ENCODE measurements at places on chromosomes 6 and 20.

- DNase-seq = no peak
These were observed 191.3 kb downstream of the OR2B2 start for GRCh38 chr6:27720607-27721580.

GRCh38 chr6:16873698-16874097 lies 112.4 kb upstream of the ATXN1 start:
- DNase-seq = no peak

- no peak for DNase-seq
These were observed 36.2 kb downstream of the JAG1 start for GRCh38 chr20:10637563-10637962.

GRCh38 chr6:147782302-147782701 lies 273.8 kb downstream of the SAMD5 start:
- DNase-seq = no peak

DNA sequence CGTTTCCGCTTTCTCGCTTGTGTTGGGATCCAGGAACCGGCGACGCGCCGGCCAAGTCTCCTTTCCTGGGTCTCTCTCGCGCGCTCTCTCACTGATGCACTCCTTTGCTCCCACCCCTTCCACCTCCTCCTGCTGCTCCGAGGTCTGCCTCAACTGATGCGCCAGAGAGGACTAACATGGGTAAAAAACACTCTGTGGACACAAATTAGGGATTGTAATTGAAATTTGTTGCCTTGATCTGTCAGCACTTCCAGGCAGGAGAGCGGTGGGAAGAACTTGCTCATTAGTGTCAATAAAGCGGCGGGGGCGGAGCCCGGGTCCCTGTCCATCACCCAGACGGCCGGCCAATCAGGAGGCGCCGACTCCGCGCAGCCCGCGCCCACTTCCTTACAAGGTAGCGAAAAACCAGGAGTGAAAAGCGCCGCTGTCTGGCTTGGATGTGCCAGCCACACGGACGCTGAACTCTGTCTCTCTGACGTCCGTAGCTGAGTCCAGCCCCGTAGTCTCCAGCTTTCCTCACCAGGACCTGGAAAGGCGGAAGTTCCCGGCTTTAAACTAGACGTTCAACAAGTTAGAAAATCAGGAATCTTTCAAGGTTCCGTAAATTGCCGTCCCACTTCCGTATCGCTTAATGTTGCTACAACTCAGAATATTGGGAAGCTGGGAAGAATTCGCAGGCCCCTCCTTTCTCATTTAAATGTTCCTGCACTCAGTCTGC lies at the start of gene TBX18:
TBX18 (minus strand) TSS at position 267 of the 718 bp plus-strand sequence. CDS start 417 bp downstream, outside the sequence.
- DNase-seq = peak; percentile 15

GRCh38 chr20:51446656-51447055 lies 95.9 kb downstream of the NFATC2 start:
- DNase-seq = no peak

DNA sequence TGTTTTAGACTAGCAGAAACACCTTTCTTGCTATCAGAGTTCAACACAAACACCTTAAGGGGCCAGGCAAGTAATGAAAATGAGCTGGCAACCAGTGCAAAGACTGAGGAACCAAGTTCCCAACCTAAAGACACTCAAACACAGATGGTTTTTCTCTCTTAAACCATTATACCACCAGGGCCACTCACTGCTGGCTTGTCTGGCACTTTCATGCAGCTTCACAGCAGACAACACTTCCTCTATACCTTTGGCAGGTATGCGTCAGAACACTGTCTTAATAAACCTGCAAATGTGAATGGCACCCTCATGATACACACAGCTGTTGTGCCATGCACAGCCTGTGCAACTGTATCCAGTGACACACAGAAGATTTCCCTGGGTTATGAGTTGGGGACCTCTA lies 41.6 kb downstream of the NFATC2 start:
- DNase-seq = no peak

DNA sequence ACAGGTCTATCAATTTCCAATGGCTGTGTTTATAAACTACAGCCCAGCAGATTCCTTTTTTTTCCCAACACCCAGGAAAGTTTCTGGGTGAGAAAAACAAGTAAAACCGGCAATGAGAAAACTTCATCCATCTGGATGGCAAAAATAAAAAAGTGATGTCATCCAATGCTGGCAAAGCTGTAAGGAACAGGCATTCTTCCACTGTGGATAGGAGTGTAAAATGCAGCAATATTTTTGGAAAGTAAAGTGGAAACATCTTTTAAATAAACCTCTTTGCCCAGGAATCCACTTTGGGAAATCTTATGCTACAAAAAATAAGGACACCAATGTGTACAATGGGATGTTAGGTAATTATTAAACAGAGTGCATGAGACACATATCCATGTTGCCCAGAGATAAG lies 102.1 kb upstream of the NT5E start:
- DNase-seq = no peak

GRCh38 chr6:98833307-98834059 lies 891 bp upstream of the POU3F2 start:
- peak; percentile 84 for DNase-seq

DNA sequence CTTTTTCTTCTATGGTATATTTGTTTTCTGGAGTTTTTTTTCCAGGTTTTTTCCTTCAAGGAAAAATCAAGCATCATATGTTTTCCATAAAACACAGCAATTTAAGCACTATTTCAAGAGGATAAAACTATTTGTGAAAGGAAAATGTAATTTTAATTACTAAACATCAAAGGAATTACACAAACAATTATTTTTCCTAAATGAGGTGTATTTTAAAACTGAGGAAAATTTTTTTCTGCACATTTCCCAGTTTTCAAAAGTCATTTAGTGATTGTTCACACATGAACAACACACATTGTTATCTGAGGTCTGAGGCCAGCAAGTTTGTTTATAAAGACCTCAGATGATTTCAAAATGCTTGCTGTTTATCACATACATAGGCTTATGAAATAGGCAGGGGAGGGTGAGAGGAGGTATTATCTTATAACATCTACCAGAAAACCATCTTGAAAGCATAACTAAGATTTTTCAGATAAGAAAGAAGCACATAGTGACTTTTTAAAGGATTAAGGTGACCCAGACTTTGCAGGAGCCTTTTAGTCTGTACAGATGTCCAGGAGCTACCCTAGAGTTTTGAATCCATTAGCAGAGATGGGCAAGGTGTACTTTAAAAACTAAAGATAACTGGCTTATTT lies 381.6 kb downstream of the GJA1 start:
- no peak for DNase-seq

GRCh38 chr20:53884859-53885541 lies 185.4 kb downstream of the BCAS1 start:
- DNase-seq = no peak

DNA sequence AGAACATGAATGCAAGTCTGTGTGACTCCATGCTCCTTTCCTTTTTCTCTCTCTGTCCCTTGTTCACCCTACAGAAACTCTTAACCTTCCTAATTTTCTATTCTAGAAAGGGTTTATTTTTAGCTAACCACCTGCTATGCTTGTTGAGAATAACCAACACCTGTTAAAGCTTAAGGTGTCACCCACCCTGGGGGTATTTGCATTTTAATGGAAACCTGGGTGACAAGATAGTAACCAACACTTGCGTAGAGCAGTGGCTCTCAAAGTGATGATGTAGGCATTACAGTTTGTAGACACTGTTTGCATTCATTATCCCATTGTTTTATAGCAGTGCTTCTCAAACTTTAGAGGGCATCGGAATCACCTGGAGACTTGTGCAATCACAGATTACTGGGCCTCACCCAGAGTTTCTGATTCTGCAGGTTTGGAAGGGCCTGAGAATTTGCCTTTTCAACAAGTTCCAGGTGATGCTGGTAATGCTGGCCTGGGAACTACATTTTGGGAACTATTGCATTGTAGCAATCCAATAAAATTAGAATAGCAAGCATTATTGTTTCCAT lies 114.4 kb upstream of the ARMC2 start:
- DNase-seq = no peak

Data from globus pallidus (tissue), 1 donor.